ENCODE measurements at places on chromosomes 1 and 21. TPM values are rescaled to one million over a fixed set of nuclear protein-coding genes. Genes with fewer than 3 reads are reported as not detected.

GRCh38 chr21:33789697-33790096, 125.9 kb downstream of the ATP5PO start:
- H3K4me3 ChIP-seq, result no peak overlapping the region
- no peak overlapping the region for H3K27ac ChIP-seq
- no peaks in the 10 kb centered on the region for H3K36me3 ChIP-seq
- no peaks in the 10 kb centered on the region for H3K4me1 ChIP-seq
- no peaks in the 10 kb centered on the region for H3K27me3 ChIP-seq

- no peaks in the 10 kb centered on the region for H3K36me3 ChIP-seq
- no peaks in the 10 kb centered on the region for H3K4me1 ChIP-seq
- H3K4me3 ChIP-seq, result no peak overlapping the region
Observed at GRCh38 chr1:220768126-220768601, 18.5 kb upstream of the MTARC1 start.

The TIAM1 gene
- 19.7 TPM for total RNA-seq

The TMEM82 gene
- total RNA-seq, result not detected

The ABCA4 gene
- total RNA-seq, result 20.0 TPM

The USP48 gene
- total RNA-seq, result 63.1 TPM

- H3K27me3 ChIP-seq, result no peaks in the 10 kb centered on the region
- DNase-seq, result peak; percentile 77
- no peak overlapping the region for H3K27ac ChIP-seq
- H3K4me3 ChIP-seq, result no peak overlapping the region
Observed at GRCh38 chr1:11802973-11803885, 2.5 kb downstream of the MTHFR start.

DNA sequence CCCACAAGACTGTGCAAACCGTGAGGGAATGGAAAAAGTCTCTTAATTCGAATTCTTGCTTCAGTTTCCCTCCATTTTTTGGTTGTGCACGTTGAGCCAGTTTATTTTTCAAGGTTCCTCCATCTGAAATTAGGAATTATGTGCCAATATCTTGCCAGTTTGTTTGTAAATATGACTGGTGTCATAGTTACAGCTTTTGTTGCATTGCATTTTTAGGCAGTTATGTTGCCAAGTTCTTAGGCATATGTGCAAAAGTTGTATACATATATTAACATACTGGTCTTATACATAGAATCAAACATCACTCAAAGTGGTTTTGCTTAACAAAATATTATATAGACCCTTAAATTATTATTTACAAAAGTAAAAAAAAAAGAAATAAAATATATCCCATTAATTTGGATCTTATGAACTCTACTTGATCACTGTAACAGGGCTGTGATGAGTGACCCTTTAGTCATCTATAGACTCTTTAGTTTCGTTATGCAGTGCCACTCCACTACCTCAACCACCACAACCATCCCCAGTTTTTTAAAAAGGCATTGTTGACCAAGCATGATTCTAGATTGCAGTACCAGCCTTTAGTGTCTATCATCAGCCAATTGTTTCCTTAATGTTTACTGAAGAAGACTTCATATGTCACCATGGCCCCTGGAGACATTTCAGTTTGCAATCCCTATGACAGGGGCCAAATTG, 20.9 kb upstream of the DYNLT5 start:
- H3K27me3 ChIP-seq, result no peaks in the 10 kb centered on the region
- no peak overlapping the region for H3K27ac ChIP-seq
- H3K36me3 ChIP-seq, result no peaks in the 10 kb centered on the region
- no peak overlapping the region for H3K4me3 ChIP-seq

GRCh38 chr1:84574936-84575335, 696 bp upstream of the CTBS start:
- H3K36me3 ChIP-seq, result peaks cover 5% of the 10 kb centered on the region
- no peak overlapping the region for H3K27ac ChIP-seq
- no peaks in the 10 kb centered on the region for H3K27me3 ChIP-seq
- H3K4me3 ChIP-seq, result peak overlapping the region; percentile 89

GRCh38 chr1:69613414-69613813, 45.7 kb downstream of the LRRC7 start:
- DNase-seq, result no peak
- no peaks in the 10 kb centered on the region for H3K4me1 ChIP-seq
- no peaks in the 10 kb centered on the region for H3K36me3 ChIP-seq
- H3K27me3 ChIP-seq, result no peaks in the 10 kb centered on the region

DNA sequence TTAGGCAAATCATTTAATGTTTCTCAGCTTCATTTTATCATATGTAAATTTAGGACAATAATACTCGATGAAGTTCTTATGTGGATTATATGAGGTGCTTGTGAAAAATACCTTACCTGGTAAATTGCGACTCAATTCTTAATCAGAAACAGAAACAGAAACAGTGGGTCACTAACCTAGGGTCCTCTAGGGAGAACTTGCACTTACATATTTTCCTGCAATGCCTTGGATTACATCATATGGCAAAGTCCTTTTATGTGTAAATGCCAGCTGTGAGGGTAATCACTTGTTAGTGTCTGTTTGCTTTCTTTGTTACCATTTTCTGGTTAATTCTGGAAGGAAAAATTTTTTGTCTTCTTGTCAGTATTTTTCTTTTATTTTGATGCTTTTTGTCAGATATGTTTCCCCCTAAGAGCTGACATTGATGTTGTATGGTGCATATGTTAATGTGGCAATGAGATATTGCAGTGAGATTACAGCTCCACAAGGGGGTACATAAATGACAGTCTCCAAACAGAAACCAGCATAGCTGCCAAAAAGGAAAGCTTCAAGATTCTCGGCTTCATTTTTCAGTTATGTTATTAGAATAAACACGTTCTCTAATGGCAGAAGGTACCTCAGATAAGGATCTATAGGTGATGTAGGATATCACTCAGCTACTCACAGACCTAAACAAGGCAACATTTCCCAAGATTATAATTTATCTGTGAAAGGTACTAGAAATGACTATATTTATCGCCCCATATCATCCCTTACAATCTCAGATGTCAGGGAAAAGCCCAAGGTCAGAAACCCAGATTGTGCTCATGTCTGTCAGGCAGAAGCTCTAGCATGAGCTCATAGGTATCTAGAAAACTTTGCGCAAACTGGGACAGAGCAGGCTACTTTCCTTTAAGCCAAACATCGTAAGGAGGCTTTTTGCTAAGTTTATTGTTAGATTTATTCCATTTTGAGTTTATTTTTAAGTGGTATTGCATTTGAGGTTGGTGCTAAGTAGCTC, 119.9 kb downstream of the FASLG start:
- no peaks in the 10 kb centered on the region for H3K4me1 ChIP-seq
- H3K27me3 ChIP-seq, result no peaks in the 10 kb centered on the region
- no peak overlapping the region for H3K4me3 ChIP-seq

GRCh38 chr1:54904476-54905048, 17.6 kb upstream of the DHCR24 start:
- no peaks in the 10 kb centered on the region for H3K36me3 ChIP-seq
- H3K4me1 ChIP-seq, result peaks cover 20% of the 10 kb centered on the region
- H3K27me3 ChIP-seq, result no peaks in the 10 kb centered on the region
- peak overlapping the region; percentile 61 for H3K27ac ChIP-seq
- peak; percentile 95 for DNase-seq

The SLC1A7 gene
- total RNA-seq, result not detected

The MCOLN2 gene
- 0.23 TPM for total RNA-seq

DNA sequence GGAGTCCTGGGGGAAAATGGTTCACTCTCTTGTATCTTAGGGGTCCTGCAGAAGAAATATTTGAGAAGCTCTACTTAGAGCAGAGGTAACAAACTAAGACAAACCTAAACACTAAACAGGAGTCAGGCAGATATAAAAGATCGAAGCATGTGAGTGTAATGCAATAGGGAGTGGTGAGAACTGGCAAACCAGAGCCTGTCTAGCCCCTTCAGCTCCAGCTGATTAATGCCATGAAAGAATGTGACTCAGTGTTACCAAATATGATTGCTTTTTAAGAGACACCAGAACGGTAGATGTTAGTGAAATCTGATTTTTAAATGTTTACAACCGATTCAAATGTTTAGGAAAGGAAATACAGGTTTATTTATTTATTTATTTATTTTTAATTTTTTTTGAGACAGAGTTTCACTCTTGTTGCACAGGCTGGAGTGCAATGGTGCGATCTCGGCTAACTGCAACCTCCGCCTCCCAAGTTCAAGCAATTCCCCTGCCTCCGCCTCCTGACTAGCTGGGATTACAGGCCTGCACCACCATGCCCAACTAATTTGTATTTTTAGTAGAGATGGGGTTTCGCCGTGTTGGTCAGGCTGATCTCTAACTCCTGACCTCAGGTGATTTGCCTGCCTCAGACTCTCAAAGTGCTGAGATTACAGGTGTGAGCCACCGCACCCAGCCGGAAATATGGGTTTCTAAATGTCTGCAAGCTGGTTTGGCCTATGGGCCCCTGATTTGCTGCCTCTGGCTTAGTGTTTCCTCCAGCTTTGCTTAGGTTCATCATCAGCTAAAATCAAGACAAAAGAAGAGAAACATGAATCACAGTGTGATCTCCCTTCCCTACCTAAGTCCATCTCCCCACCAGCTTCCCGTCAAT, 12.2 kb downstream of the TXNIP start:
- H3K27ac ChIP-seq, result 0 out of 2 replicates have a peak overlapping the region, but pooled peaks have one; percentile 40
- DNase-seq, result no peak
- H3K36me3 ChIP-seq, result no peaks in the 10 kb centered on the region
- peaks cover 53% of the 10 kb centered on the region for H3K4me1 ChIP-seq
- no peak overlapping the region for H3K4me3 ChIP-seq
- no peaks in the 10 kb centered on the region for H3K27me3 ChIP-seq

DNA sequence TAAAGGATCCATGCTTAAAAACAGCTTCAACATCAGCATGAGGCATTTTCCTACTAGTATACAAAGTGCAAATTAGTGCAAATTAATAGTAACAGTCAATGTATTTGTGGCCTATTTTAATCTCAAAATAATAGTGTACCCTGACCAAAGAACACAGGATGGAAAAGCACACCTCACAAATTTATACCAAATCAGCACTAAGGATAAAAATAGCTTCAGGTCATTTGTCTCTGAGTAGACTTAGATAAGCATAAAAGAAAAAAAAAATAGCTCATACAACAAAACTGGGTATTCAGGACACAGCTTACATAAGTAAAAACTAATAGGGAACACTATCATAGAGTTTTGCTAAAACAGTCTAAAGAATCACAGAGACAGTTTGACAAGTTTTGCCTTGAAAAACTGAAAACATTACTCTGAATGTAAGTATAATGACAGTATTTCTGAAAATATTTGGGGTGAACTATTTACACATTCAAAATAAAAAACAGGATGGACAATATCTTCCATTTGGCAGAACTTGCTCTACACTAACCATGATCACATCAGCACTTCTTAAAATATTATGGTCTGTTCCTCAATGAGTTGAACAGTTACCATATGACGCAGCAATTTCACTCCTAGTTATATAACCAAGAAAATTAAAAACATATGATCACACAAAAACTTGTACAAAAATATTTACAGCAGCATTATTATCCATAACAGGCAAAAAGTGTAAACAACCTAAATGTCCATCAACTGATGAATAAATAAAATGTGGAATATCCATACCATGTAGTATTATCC, 46.3 kb downstream of the RNF115 start:
- no peak overlapping the region for H3K27ac ChIP-seq
- H3K36me3 ChIP-seq, result 0 out of 2 replicates have a peak, but pooled peaks cover 14% of the 10 kb centered on the region
- no peaks in the 10 kb centered on the region for H3K27me3 ChIP-seq
- peaks cover 21% of the 10 kb centered on the region for H3K4me1 ChIP-seq
- no peak overlapping the region for H3K4me3 ChIP-seq

DNA sequence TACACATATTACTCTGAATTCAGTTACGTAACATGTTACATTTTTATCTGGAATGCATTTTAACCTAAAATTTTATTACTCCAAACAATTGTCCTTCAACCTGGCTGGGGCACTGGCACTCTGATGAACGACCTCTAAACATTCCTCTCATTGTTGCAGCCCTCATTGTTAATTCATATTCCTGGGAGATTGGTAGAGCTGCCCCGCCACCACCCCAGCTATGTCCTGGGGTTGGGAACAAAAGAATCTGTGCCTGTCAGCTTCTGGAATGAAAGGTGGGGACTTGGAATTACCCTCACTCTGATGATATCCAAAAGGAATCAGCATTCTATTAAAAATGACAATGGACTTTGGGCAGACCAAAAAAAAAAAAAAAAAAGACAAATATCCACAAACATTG, 38.0 kb upstream of the DESI2 start:
- H3K4me1 ChIP-seq, result no peaks in the 10 kb centered on the region
- no peak for DNase-seq
- H3K4me3 ChIP-seq, result no peak overlapping the region
- no peaks in the 10 kb centered on the region for H3K36me3 ChIP-seq
- no peaks in the 10 kb centered on the region for H3K27me3 ChIP-seq

GRCh38 chr1:42034426-42034825, 115.7 kb upstream of the HIVEP3 start:
- H3K4me1 ChIP-seq, result peaks cover 18% of the 10 kb centered on the region
- peak overlapping the region; percentile 86 for H3K4me3 ChIP-seq
- DNase-seq, result no peak
- H3K36me3 ChIP-seq, result no peaks in the 10 kb centered on the region
- no peak overlapping the region for H3K27ac ChIP-seq

GRCh38 chr1:67294836-67295617, 12.6 kb upstream of the IL12RB2 start:
- no peak overlapping the region for H3K4me3 ChIP-seq
- no peak overlapping the region for H3K27ac ChIP-seq
- DNase-seq, result no peak
- H3K36me3 ChIP-seq, result no peaks in the 10 kb centered on the region

DNA sequence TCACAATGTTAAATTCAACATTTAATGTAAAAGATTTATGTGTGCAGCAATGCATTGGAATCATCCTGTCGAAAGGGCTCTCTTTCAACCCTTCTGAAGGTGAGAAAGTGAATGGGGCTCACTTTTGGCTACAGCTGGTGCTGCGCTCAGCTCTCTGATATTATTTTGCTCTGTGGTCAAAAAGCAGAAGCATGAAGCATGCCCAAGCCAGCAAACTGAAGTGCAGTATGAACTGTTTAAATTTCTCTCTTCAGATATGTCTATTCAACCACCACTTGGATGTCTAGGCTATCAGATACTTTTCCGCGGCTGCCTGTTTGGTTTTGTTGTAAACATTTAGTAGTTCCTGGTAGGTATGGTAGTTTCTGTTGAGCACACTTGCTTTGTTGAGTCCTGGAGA, 216.9 kb upstream of the TMPRSS15 start:
- H3K27ac ChIP-seq, result no peak overlapping the region
- no peaks in the 10 kb centered on the region for H3K4me1 ChIP-seq
- H3K4me3 ChIP-seq, result no peak overlapping the region
- H3K27me3 ChIP-seq, result no peaks in the 10 kb centered on the region

GRCh38 chr1:201731592-201731991, 97.4 kb upstream of the IPO9 start:
- H3K27me3 ChIP-seq, result no peaks in the 10 kb centered on the region
- no peaks in the 10 kb centered on the region for H3K36me3 ChIP-seq
- H3K27ac ChIP-seq, result no peak overlapping the region
- no peak overlapping the region for H3K4me3 ChIP-seq
